Progenitor cell of endocrine pancreas (in vitro differentiated cells): ENCODE measurements at places on chromosomes 16 and 17.

GRCh38 chr16:70496513-70496912, 26.8 kb downstream of the COG4 start:
- no peaks in the 10 kb centered on the region for H3K27me3 ChIP-seq
- no peak for DNase-seq
- no peak overlapping the region for H3K4me3 ChIP-seq
- H3K27ac ChIP-seq, result no peak overlapping the region

- H3K36me3 ChIP-seq, result no peaks in the 10 kb centered on the region
- peaks cover 10% of the 10 kb centered on the region for H3K4me1 ChIP-seq
- H3K4me3 ChIP-seq, result peak overlapping the region; percentile 58
- peaks cover 16% of the 10 kb centered on the region for H3K27me3 ChIP-seq
- DNase-seq, result no peak
Measured at GRCh38 chr17:76384987-76385891, 830 bp downstream of the SPHK1 start.

GRCh38 chr17:14398766-14399165, 97.9 kb downstream of the HS3ST3B1 start:
- peaks cover 2% of the 10 kb centered on the region for H3K36me3 ChIP-seq
- peaks cover under 1% of the 10 kb centered on the region for H3K4me1 ChIP-seq
- no peak for DNase-seq
- peaks cover 4% of the 10 kb centered on the region for H3K27me3 ChIP-seq
- H3K27ac ChIP-seq, result no peak overlapping the region

DNA sequence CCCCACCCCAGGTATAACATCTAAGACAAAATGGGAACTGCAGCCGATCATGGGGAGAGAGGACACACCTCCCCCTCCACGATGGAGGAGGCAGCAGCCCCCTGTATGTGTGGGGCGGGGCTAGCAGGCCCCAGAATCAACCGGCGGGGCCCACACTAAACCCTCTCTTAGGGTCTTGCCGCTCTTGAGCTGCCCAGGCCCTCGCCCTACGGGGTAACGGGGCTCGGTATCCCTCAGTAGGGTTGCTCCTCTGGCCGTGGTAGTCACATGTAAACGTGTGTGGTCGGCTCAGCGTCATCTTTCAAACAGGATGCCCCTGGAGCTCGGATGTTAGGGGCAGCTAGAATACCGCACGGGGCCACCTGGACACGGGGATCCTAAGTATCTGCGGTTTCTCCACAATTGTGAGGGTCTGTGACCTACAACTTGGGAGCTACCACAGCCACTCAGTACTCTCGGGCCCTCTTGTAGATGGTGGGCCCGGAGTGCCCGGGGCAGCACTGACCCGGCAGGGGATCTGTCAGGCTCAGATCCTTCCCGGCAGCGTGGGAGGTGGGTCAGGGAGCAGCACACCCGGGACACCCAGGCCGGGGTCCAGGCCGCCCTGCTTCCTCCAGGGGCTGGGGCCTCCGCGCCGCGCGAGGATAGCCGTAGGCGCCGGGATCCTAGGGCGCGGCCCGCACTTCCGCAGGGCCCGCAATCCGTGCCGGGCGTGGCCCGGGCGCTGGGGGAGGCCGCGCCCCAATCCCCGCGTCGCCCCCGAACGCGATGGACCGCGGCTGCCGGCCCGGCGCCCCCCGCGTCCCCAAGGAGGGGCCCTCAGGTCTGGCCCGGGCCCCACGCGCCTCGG, 781 bp downstream of the ARHGDIA start:
- peak overlapping the region; percentile 89 for H3K27ac ChIP-seq
- H3K27me3 ChIP-seq, result no peaks in the 10 kb centered on the region
- H3K4me1 ChIP-seq, result peaks cover 5% of the 10 kb centered on the region
- DNase-seq, result no peak

GRCh38 chr16:72284042-72284789, 112.3 kb upstream of the PMFBP1 start:
- no peak for DNase-seq
- H3K4me3 ChIP-seq, result no peak overlapping the region
- no peaks in the 10 kb centered on the region for H3K36me3 ChIP-seq
- peaks cover 23% of the 10 kb centered on the region for H3K4me1 ChIP-seq
- no peaks in the 10 kb centered on the region for H3K27me3 ChIP-seq
- no peak overlapping the region for H3K27ac ChIP-seq

GRCh38 chr17:31283841-31284240, 13.2 kb downstream of the OMG start:
- H3K27ac ChIP-seq, result no peak overlapping the region
- H3K27me3 ChIP-seq, result no peaks in the 10 kb centered on the region
- no peaks in the 10 kb centered on the region for H3K4me1 ChIP-seq
- H3K4me3 ChIP-seq, result no peak overlapping the region
- peaks cover 17% of the 10 kb centered on the region for H3K36me3 ChIP-seq

DNA sequence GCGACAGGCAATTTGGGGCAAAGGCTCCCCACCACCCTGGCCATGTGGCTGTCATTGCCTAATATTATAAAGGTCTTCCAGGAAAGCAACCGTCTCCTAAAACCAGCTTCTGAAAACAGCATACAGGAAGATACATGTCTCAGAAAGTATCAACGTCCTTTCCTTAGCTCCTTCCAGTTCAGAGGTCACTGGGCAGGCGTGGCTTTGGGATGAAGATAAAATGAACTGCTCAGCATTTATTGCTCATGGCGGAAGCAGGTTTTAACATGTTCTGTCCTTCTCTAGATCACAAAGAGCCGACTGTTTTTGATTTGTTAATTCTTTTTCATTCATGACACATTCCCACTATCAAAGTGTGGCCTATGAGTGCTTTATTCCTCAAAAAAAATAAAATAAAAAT, 8.0 kb downstream of the CFAP20 start:
- H3K36me3 ChIP-seq, result peaks cover 5% of the 10 kb centered on the region
- DNase-seq, result no peak
- no peak overlapping the region for H3K27ac ChIP-seq

DNA sequence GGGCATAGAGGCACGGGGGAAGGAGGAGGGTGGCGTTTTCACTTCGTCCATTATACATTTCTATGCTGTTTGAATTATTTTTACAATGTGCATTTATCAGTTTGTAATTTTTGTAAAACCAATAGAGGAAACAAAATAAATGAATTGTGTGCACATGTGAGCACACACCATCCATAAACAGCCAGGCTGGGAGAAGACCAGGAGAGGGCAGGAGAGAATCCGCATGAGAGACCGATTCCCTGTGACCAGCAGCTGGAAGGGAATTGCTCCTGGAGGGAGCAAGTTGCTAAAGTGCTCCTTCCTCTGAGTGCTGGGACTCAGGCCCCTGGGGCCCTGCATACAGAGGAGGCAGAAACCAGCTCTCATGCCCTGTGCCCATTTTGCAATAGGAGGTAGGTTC, 126.0 kb downstream of the ABCC12 start:
- H3K27me3 ChIP-seq, result no peaks in the 10 kb centered on the region
- no peak for DNase-seq
- H3K36me3 ChIP-seq, result no peaks in the 10 kb centered on the region
- no peak overlapping the region for H3K4me3 ChIP-seq
- peaks cover 1% of the 10 kb centered on the region for H3K4me1 ChIP-seq

GRCh38 chr16:49699841-49700175, 156.1 kb downstream of the ZNF423 start:
- no peaks in the 10 kb centered on the region for H3K27me3 ChIP-seq
- H3K36me3 ChIP-seq, result peaks cover 2% of the 10 kb centered on the region
- H3K4me3 ChIP-seq, result no peak overlapping the region
- peak overlapping the region; percentile 80 for H3K27ac ChIP-seq

DNA sequence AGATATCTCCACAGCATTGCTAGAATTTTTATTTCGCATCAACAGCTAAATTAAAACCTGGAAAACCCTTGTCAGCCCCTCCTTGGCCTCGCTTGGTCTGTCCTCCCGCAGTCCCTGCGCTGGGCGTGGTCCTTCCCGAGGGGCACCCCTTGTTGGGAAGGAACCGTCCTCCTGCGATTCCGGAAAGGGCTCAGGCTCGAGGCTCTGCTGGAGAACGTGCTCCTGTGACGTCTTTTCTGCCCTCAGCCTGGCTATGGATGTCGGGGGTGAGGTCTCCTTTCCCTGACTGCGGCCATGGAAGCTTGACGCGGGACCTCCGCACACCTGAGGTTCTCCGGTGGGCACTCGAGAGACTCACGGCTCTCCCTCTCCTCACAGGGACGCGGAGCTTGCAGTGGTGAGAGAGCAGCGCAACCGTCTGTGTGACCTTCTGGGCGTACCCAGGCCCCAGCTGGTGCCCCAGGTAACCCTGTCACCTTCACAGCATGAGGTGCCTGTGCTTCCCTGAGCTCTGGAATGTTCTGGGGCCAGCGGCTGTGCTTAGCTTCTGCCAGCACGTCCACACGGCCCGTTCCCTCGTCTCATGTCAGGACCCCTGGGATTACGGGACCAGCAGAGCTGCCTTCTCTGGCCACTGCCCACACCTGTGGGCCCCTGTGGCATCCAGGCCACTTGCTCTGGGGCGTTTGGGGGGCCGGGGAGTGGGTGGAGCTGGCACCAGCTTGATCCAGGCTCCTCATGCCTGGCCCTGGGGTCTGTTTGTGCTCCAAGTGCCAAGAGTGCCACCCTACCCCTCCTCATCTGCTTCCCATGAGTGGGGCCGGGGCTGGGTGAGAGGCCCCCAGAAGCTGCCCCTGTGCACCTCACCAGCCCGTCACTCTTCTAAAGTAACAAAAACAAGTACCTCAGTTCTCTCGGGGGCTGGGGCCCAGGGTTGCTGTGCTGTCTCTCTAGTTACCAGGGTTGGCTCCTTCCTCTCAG, 101.5 kb upstream of the ZNF750 start:
- H3K27ac ChIP-seq, result no peak overlapping the region
- DNase-seq, result no peak
- H3K27me3 ChIP-seq, result no peaks in the 10 kb centered on the region
- peaks cover 53% of the 10 kb centered on the region for H3K36me3 ChIP-seq
- H3K4me1 ChIP-seq, result peaks cover 5% of the 10 kb centered on the region

GRCh38 chr16:84726079-84726668, 26.4 kb downstream of the USP10 start:
- DNase-seq, result peak; percentile 76
- H3K4me1 ChIP-seq, result peaks cover 52% of the 10 kb centered on the region
- H3K36me3 ChIP-seq, result peaks cover 3% of the 10 kb centered on the region
- H3K27me3 ChIP-seq, result no peaks in the 10 kb centered on the region
- peak overlapping the region; percentile 89 for H3K27ac ChIP-seq
- no peak overlapping the region for H3K4me3 ChIP-seq

DNA sequence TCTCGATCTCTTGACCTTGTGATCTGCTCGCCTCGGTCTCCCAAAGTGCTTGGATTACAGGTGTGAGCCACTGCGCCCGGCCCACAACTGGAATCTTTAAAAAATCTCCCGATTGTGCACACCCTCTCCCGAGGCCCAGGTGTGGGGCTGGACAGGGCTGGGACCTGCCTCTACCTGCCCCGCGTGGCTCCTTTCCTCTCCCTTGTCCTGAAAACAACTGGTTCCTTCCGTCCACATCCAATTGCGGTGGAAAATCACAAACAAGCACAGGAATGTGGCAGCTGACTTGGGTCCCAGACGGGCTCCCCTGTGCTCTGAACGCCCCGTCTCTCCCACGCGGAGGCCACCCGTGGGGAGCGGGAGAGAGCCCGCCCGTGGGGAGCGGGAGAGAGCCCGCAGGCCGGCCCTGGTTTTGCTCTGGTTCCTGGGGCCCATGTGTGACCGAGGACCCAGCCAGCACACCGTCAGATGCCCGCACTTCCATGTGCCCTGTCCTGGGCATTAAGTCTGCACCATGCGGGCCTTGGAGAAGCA, 3.0 kb upstream of the TMEM204 start:
- H3K27me3 ChIP-seq, result no peaks in the 10 kb centered on the region
- no peaks in the 10 kb centered on the region for H3K4me1 ChIP-seq
- H3K4me3 ChIP-seq, result no peak overlapping the region
- no peak for DNase-seq
- no peak overlapping the region for H3K27ac ChIP-seq

DNA sequence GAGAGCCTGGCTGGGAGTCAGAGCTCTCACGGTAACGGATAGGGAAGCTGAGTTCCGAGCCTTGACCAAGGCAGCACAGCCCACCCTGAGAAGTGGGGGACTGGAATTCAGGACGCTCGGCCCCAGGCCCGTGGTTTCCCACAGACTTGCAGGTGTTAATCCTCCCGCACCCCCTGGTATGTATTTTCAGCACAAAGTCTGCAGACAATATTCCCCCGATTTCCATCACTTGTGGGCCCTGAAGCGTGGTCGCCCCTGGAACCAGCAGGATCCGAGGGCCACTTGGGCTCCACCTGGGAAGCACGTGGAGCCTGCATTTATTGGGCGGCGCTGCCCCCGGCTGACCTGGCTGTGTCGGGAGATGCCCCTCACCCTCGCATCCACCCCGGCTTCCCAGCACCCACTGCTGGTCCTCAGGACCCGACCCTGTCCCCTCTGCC, 60.2 kb downstream of the WSB1 start:
- H3K4me3 ChIP-seq, result peak overlapping the region; percentile 71
- no peaks in the 10 kb centered on the region for H3K36me3 ChIP-seq
- H3K27ac ChIP-seq, result peak overlapping the region; percentile 86
- peaks cover 4% of the 10 kb centered on the region for H3K4me1 ChIP-seq
- DNase-seq, result no peak
- no peaks in the 10 kb centered on the region for H3K27me3 ChIP-seq

DNA sequence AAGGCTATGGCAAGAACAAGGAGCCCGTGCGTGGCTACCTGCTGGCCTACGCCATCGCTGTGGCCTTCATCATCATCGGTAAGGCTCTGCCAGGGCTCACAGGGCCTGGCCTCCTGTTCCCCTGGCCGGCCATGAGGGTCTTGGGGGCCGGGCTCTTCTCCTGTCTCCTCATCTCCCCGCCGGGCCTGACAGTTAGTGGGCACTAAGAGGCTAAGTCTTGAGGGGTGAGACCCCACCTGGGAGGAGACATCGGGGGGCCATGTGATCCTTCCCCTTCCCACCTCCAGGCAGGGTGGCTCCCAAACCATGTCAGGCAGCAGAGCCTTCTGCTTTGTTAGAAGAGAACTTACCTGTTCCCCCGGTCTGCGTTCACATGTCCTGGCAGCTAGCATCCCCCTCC, 15.2 kb downstream of the SLC12A3 start:
- H3K4me3 ChIP-seq, result no peak overlapping the region
- H3K36me3 ChIP-seq, result no peaks in the 10 kb centered on the region
- H3K27ac ChIP-seq, result no peak overlapping the region
- no peaks in the 10 kb centered on the region for H3K27me3 ChIP-seq
- no peak for DNase-seq
- no peaks in the 10 kb centered on the region for H3K4me1 ChIP-seq

- H3K27me3 ChIP-seq, result no peaks in the 10 kb centered on the region
- DNase-seq, result no peak
- peaks cover 68% of the 10 kb centered on the region for H3K4me1 ChIP-seq
- no peak overlapping the region for H3K27ac ChIP-seq
- no peak overlapping the region for H3K4me3 ChIP-seq
Measured at GRCh38 chr17:57539529-57540301, 205.4 kb downstream of the CCDC182 start.

- H3K27ac ChIP-seq, result no peak overlapping the region
- DNase-seq, result no peak
- no peak overlapping the region for H3K4me3 ChIP-seq
- H3K36me3 ChIP-seq, result no peaks in the 10 kb centered on the region
- peaks cover 3% of the 10 kb centered on the region for H3K27me3 ChIP-seq
- peaks cover 10% of the 10 kb centered on the region for H3K4me1 ChIP-seq
Measured at GRCh38 chr17:77842528-77843147, 115.9 kb upstream of the TNRC6C start.

DNA sequence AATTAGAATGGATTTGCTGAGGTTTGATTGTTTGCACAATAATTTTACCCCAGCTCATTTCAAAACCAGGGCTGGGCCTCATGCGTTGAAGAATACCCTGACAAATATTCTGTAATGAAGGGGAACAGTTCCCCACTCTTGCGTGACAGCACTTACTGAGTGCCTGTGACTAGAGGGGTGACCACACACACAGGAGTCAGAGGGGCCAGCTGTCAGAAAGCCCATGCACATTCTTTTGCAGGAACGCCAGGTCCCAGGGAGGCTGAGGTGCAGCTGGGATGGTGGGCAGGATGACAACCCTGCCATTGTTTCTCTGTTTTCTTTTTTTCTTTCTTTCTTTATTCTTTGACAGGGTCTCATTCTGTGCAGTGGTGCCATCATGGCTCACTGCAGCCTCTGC, 44.6 kb downstream of the SMPD3 start:
- peaks cover 7% of the 10 kb centered on the region for H3K27me3 ChIP-seq
- H3K27ac ChIP-seq, result no peak overlapping the region
- H3K36me3 ChIP-seq, result no peaks in the 10 kb centered on the region
- DNase-seq, result no peak
- no peak overlapping the region for H3K4me3 ChIP-seq
